Activated CD4-positive, CD25-positive, alpha-beta regulatory T cell treated with anti-CD3 and anti-CD28 coated beads, Interleukin-2, amount 50 U/mL, for 16 hours (primary cell): ENCODE measurements at places on chromosomes 2 and 18.
A peak's percentile ranks its signal among the peaks of the same experiment; 100 is the strongest.

DNA sequence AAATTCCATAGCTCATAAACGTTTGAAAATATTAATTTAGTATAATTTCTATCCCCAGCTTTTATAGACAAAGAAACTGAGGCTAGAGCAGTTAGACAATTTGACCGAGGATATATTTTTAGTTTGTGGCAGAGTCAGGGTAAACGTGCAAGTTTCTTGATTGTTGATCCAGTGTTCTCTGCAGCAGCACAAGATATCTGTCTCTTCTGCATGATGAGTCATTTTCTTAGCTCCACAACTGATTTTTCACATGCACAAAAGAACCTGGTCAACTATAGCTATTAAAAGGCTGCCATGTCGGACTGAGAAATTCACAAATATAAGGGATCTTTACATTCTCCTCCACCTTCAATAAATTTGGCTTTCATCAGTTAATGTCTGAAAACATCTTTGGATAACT lies 143.4 kb upstream of the CYP26B1 start:
- DNase-seq = no peak

GRCh38 chr2:70941186-70941585 lies 5.5 kb downstream of the ATP6V1B1 start:
- no peak for DNase-seq

GRCh38 chr18:48623468-48624235 lies 84.8 kb downstream of the CTIF start:
- no peak for DNase-seq

GRCh38 chr18:49447810-49448745 lies 12.4 kb downstream of the DYM start:
- DNase-seq = peak; percentile 11

- no peak for DNase-seq
Measured at GRCh38 chr2:236682651-236683422, 113.2 kb downstream of the ACKR3 start.

- DNase-seq = no peak
Measured at GRCh38 chr2:16522031-16522831, 143.4 kb downstream of the CYRIA start.

- no peak for DNase-seq
Measured at GRCh38 chr2:85747441-85747840, 6.3 kb upstream of the ATOH8 start.

GRCh38 chr2:240934701-240935102 lies 28.6 kb downstream of the CROCC2 start:
- DNase-seq = no peak

DNA sequence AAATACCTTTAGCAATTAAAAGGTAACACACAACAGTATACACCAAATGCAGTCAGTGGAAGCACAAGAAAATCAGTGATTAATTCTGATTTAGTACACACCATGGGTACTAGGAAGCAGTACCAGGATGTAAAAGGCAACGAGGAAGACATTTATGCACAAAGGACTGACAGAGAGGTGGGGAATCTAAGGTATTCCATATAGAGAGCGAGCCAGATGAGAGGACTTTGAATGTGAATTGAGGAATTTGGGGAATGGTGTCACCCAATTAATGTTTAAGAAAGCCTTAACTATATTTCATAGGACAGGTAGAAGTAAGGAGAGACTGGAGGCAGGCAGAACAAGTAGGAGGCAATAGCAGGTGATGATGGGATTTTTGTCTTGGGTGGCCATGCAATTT lies 11.7 kb downstream of the CPS1 start:
- DNase-seq = no peak

DNA sequence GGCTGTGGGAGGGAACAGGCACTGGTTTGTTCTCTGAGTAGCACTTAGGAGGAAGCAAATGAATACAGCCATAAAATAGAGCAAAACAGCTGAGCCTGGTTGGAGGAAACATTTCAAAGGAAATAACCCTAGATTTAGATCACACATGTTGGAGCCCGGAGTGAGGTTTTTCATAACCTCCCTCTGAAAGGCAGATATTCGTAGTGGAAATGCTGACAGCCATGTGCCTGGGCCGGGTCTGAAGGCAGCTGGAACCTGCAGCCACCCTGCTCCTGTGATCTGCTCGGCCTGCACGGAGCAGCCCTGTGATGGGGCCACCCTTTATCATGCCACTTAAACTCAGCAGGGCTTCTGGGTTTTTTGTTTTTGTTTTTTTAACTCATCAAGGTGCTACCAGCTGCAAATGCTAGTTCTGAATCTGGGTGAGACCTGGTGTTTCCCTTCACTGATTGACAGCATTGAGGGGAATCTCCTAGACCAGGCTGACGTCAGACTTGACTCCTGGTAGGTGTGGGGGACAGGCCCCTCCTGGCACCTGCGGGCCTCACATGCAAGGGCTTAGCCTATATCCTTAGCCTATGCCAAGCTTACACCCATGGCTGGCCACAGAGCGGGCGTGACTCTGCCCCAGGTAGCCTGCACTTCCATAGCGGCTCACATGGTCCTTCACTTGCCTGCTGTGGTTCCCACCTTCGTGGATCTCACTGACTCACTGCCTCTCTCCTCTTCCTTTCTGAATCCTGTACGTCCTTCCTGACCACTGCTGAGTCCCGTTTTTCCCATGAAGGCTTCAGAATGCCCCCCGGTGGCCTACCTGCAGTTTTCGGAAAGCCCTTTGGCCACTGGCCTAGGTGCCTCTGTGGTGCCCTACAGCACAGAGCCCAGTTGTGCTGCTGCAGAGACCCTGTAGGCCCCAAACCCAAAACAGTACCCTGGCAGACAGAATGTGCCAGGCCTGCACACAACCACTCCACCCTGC lies 217.3 kb downstream of the SEPTIN10 start:
- no peak for DNase-seq

GRCh38 chr2:26942543-26943295 lies 27.7 kb upstream of the MAPRE3 start:
- DNase-seq = peak; percentile 16

- DNase-seq = no peak
Measured at GRCh38 chr18:79470547-79470946, 74.8 kb downstream of the NFATC1 start.

- DNase-seq = no peak
Measured at GRCh38 chr2:191465766-191466420, 212.0 kb upstream of the NABP1 start.

DNA sequence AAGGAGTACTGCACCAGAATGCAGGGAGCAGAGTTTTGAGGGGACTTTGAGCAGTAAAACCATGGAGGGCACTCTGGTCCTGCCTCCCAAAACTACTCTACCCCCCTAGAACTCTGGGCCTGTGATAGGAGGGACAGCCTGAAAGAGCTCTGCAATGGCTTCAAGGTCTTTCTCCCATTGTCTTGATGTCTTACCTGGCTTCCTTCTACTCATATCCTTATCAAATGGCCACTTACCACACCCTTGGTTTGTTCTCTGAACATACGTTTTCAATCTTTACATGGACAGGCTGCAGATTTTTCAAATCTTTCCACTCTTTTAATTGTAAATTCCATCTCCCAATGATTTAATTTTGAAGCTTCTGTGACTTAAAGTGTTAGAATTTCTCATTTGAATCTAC lies 27.7 kb downstream of the RELCH start:
- no peak for DNase-seq

DNA sequence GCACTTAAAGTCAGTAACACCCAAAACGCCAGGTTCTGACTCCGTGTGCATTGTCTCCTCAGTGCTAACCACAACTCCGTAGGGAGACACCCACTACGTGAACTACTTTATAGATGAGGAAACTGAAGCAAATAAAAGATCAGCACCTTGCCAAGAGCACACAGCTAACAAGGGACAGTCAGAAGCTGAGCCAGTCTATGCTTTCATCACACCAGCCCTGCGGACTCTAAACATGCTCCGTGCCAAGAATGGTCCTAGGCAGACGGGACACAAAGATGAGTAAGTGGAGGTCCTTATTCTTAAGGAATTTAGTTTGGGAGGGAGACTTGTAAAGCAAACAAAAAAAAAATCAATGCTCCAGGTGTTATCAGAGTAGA lies 9.6 kb downstream of the MBOAT2 start:
- DNase-seq = no peak

DNA sequence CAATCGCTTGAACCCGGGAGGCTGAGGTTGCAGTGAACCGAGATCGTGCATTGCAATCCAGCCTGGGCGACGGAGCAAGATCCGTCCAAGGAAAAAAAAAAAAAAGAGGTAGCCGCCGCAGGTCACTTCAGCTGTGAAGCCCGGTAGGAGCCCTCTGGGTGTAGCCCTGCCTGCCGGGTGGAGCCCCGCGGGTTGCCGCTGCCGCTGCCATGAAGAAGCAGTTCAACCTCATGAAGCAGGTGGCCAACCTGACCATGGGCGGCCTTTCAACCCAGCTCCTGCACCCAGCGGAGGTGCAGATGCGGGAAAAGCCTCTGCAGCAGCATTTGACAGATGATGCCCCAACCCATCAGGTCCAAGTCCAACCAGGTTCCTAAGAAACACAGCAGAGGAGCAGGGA lies 219.5 kb upstream of the SLC39A10 start:
- DNase-seq = no peak

DNA sequence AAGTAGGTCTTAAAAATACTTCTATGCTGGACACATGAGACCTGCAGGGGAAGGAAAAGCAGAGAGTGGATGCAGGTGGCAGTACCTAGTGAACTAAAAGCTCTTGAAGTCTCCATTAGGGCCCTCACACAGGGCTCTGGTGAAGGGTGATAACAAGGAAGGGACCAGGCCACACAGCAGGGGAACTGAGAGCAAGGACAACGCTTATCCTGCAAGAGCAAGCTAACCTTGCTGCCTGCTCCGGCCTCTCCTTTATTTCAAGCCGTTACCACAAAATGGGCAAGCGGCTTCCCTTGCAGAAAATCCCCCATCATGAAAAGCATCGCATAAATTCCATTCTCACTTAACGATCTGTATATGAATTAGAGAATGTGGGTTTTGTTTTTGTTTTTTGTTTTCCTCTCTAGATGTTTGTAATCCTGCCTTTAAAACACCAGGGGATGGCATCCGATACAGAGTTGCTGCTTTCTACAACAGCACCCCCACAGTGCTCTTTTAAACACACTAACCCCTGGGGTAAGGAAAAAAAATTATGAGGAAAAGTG lies 64.5 kb downstream of the CACNB4 start:
- no peak for DNase-seq

DNA sequence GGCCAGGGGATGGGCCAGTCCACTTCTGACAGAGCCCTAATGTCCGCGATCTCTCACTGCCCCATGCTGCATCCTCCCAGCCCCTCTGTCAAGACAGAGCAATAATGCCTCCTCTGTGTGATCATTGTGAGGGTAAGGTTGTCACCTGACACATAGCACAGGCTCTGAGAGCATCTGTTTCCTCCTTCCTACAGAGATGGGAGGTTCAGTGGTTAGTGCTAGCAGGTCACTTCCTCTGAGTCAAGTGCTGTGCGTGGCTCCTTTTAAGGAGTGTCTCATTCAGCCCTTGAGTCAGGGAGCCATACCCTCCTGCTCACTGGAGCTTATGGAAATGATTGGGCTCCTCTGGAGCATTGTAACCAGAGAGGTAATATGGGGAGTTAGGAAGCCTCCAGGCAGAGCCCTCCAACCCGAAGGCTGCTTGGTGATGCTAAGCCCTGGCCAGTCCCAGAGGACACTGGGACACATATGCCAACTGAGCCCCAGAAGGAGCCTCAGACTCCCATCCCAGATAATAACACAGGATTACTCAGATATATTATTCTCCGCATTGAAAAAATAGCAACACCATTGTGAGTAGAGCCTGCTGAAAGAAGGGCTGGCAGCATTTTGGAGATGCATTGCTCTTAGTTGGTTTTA lies 189.0 kb downstream of the GALNT1 start:
- DNase-seq = no peak

DNA sequence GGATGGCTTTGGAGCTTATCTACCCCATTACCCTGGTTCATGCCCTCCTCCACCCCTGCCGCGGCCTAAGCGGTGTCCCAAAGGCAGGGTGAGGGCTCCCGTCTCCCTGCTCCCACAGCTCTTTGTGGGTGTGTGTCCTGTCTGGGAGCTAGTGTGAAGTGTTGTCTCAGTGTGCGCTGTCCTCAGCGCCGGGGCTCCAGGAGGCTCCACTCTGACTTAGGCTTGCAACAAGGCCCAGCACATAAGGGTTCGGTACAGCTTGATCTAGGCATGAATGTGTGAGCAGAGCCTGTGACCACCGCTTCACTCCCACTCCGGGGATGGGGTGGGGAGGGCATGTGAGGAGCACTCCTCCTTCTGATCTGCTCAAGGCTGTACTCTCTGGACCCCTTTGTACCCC lies 1.2 kb downstream of the MC2R start:
- DNase-seq = no peak

DNA sequence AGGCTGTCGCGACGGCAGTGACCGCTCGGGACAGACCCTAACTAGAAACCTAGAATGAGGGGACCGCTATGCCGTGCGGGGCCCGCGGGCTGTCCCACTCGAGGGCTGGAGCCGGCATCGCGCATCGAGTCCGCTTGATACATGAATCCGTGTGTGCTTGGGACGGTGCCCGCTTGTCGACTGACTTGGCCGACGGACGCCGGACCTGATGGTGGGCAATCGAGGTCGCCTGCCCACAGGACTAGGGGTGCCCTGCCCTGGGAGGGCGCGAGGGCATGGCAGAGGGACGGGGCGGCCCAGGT lies 749 bp upstream of the PTMA start:
- DNase-seq = peak; percentile 30

GRCh38 chr2:30823452-30823851 lies 16.2 kb upstream of the CAPN13 start:
- no peak for DNase-seq

DNA sequence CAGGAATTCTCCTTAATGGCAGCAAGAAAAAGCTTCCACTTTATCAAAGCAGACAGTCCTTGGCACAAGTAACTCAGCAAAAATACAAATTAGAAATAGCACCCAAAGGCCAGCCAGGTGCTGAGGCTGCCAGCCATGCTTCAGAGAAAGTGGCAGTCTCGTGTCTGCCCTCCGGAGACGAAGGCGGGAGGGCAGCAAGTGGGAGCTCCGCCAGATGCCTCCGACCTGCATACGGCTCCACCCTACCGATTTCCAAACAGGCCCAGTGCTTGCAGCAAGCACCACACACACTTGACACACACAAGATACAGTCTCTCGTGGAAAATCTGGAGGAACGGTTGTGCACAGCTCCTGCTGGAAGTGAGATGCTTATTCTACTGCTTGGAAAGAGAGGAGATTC lies 134.9 kb upstream of the REV1 start:
- no peak for DNase-seq

- DNase-seq = no peak
Measured at GRCh38 chr2:109535217-109535946, 78.4 kb downstream of the SEPTIN10 start.

GRCh38 chr2:42888321-42889245 lies 96.2 kb upstream of the HAAO start:
- no peak for DNase-seq

- no peak for DNase-seq
Measured at GRCh38 chr2:45869165-45869501, 217.7 kb downstream of the PRKCE start.
